IPS DF 6.9 (cell line): ENCODE measurements at places on chromosomes 4 and X.

DNA sequence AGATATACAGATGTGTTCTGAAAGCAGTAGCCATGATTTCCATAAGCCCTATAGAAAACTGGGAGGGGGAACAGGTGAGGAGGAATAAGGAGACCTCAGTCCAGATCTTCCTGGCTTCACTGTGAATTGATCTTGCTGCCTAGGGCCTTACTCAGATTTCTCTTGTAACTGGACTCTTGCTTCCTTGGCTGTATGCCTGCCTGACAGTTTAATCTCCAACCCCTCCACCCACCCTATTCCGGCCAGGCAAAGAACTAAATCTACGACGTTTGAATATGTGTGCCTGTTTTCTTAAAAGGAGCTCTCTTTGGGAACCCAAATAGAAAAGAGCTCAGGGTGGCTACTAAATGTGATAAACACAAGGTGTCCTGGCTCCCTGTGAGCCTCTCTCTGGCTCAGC, 173.0 kb downstream of the GPC3 start:
- no peak for DNase-seq

DNA sequence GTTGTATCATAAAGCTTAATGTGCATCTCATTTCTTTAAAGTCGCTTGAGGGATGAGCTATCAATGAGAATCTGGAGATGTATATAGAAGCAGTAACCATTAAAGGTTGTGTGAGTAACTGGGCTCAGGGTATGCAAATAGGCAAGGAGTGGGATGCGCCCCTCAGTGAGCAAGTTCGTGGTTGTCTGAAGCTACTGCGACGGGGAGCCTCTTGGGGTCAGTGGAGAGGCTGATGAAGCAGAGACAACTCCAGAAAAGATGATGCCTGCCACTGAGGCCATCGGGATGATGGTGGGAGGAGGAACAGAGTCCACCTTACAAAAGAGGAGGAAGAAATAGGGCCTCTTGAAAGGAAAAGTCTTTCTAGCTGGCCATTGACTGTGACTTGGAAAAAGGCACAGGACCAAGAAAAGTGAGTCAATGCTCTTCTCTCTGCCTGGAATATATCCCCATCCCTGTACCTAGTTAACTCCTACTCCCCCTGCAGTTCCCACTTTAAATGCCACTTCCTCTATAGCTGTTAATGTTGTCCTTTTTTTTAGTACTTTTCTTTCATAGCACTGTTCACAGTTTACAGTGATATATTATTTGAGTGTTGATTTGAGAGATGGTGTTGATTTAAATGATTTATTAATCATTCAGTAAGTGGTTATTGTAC, 51.4 kb upstream of the LSM6 start:
- DNase-seq: peak; percentile 20

DNA sequence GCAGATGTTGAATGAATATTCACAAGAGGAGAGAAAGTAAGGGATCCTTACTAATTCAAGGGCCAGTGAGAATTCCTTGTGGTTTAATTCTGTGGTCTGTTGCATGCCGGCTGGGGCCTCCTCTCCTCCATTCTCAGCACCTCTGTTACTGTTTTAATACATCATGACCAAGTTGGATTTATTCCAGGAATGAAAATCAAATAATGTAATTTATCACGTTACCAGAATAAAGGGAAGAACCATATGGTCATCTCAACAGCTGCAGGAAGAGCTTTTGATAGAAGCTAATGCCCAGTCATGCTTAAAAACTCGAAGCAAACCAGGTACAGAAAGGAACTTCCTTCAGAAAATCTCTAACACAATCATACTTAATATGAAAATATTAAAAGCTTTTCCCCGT, 54.1 kb downstream of the GRK4 start:
- no peak for DNase-seq

DNA sequence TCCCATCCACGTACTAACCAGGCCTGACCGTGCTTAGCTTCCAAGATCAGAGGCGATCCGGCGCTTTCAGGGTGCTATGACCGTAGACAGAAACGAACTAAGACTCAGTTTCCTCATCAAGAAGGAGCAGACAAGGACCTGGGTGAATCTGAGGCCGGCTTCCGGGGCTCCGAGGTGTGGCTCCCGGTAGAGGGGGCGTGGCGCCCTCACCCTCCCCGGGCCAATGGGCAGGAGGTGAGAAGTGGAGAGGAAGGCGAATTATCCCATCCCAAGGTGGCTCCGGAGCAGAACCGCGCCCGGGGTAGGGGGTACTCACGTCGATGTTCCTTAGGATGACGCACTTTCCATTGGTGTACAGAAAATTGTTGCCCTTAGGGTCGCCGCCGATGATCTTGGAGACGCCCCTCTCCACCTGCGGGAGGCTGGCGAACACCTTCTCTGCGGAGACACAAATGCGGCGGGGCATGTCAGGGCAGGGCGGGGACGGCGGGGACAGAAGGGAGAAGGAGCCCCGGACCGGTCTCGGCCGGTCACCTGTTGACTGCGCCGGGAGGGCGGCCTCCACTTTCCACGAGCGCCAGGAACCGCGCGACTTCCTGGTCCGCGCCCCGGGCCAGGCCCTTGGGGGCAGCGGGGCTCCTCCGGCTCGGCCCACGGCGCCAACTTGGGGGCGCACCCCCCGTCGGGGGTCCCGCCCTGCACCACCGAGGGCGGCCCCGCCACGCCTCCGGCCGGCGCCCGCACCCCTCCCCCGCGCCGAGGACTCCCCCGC, 616 bp downstream of the WDR1 start:
- no peak for DNase-seq

- no peak for DNase-seq
Measured at GRCh38 chr4:139826426-139826825, 160.8 kb downstream of the MGST2 start.

DNA sequence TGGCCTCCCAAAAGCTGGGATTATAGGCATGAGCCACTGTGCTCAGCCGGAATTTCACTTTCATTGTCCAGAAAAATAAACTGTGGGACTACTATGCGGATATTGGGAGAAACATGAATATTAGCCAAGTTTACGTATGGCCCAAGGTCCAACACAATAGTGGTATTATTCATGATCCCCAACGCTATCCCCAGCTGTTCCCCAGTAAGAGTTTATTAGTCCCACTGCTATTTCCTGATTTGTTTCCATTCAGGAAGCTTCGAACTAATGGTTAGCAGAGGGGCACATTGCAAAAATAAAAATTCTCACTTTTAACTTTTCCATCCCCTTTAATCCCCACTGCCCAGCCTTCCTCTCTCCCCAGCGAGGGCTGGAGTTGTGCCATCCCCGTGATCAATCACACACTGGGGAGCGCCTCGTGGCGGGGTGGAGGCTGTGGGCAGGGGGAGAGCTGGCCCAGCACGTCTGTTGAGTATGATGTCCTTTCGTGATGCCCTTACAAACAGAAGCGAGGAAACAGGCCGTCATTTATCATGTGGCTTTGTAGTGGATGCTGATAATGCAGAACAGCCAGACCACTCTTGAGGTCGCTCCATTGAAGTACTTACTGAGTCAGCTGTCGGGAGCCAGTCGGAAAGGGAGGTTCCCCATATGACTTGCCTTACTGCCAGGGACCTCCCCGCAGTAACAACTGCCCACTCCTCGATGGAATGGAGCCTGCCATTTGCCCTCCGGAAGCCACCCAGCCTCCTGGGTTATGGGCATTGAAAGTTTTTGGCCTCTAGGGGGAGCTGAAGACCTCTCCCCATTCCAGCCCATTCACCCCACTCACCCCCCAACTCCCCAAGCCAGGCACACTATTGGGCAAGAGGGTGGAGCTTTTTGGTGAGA, 117.0 kb downstream of the KDR start:
- DNase-seq: no peak

- DNase-seq: no peak
Measured at GRCh38 chr4:43242606-43243005, 350.1 kb downstream of the GRXCR1 start.

- peak; percentile 35 for DNase-seq
Measured at GRCh38 chr4:73729534-73730165, 10.7 kb upstream of the CXCL8 start.

DNA sequence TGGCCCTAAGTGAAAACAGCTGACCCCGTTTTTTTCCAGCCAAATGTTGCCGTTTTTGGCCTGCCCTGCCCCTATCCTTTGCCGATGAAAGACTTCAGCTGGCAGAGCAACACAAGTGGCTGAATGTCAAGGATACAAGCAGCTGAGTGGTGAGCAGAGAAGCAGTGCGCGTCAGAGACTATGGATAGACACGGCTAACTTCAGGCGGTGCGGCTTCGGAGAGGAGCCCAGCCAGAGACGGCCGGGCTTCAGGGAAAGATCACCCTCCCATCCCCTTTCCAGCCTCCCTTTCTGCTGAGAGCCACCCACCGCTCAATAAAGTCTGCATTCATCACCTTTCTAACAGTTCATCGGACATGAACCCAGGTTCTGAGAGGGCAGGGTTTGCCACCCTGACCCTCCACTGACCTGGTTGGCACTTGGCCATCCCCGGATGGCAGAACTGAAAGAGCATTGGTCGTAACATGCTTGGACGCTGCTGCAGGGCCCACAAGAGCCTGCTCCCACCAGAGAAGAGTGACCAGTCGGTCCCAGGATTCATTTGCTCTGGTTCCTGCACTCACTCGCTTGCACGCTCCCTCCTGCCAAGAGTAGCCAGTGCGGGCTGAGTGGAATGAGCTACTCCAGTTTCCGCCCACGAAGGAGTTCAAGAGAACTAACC, 125.8 kb downstream of the PPEF1 start:
- no peak for DNase-seq

DNA sequence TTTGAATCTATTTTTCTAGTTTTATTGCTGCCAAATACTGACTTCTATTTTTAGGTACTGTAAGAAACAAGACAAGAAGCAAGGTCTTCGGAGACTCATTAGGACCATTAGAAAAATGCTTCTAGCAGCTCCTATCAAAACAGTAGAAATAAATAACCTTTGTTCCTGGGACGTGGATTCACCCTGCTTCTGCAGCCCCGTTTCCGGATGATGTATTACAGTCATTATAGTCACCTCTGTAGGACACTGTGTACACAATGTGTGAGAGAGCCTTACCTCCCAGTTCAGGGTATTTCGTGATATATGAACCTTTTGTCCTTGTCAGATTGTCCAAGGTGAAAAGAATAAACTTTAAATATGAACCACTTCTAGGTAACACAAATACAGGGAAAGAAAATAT, 484.0 kb upstream of the TECRL start:
- no peak for DNase-seq

- DNase-seq: no peak
Measured at GRCh38 chr4:164239976-164240375, 514.0 kb upstream of the SMIM31 start.

DNA sequence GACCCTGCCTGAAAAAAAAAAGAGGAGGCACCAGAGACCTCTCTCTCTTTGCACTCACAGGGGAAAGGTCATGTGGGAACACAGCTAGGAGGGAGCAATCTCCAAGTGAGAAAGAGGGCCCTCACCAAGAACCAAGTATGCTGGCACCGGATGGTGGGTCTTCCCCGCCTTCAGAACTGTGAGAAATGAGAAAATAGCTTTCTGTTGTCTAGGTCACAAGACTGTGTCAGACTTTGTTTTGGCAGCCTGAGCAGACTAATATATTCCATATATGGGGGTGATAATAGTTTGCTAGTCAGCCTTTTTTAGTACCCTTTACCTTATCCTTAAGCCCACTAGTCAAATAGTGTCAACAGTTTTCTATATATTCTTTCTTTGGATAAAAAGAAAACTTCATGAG, 193.0 kb downstream of the TRIML1 start:
- no peak for DNase-seq

- DNase-seq: peak; percentile 41
Measured at GRCh38 chrX:47144626-47145394, at the start of the genes NDUFB11 and RBM10. Gene NDUFB11, minus strand, starts transcription at chrX:47144702. Its CDS starts 23 bp downstream, at chrX:47144679. Gene RBM10, plus strand, starts transcription at chrX:47145221. Its CDS starts 2,261 bp downstream, at chrX:47147482.

- DNase-seq: no peak
Measured at GRCh38 chrX:78199851-78200250, 60.4 kb upstream of the TAF9B start.

GRCh38 chrX:18543738-18544137, 118.3 kb downstream of the CDKL5 start:
- no peak for DNase-seq

- no peak for DNase-seq
Measured at GRCh38 chr4:80015407-80016189, 57.4 kb downstream of the ANTXR2 start.

- no peak for DNase-seq
Measured at GRCh38 chr4:84809946-84810345, 156.5 kb downstream of the WDFY3 start.

DNA sequence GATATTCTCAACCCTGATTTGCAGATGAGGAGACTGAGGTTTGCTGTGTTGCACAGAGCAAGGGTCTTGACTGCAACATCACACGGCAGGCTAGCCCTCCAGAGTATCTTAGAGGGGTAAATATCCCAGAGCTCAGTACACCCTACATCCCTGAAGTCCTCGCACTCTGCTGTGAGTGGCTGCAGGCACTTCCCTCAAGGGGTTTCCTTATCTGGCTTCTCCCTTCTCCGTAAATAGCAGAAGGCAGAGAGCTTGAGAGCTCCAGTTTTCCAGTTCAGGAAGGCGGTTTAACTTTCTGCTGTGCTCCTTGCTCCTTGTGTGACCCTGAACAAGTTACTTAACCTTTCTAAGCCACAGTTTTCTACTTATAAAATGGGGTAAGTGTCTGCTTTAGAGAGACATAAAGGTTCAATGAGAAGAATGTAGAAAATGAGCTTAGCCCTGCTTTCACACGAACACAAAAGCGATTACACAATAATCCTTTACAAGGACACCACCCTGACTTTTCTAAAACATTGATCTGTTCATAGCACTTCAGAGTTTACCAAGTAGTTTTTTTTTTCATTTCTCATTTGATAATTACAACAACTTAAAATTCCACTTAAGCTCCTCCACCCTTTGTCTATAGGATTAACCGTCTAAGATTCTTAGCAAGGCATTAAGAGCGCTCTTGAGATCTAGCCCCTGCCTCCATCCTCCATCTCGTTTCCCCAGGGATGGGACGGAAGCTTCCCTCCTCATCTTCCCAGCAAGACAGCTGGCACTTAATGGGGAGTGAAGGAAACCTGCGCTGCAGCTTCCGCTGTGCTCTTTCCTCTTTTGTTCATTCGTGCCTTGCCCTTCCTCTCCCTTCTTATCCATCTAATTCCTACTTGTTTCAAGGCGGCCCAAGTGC, 68.4 kb downstream of the TAPT1 start:
- no peak for DNase-seq

DNA sequence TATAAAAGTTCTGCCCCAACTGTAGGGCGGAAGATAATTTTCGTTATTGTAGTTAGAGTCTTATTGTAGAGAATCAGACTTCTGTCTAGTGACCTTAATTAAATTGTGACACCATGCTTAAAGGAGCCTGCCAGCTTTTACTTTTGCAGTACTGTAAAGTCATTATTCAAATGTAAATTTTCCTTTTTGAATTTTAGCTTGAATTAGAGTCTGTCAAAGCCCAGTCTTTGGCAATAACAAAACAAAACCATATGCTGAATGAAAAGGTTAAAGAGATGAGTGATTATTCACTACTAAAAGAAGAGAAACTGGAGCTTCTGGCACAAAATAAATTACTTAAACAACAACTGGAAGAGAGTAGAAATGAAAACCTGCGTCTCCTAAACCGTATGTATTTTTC, 21.8 kb downstream of the OFD1 start:
- DNase-seq: no peak

- no peak for DNase-seq
Measured at GRCh38 chr4:182973941-182974340, 56.8 kb upstream of the DCTD start.

GRCh38 chr4:180350901-180351300, 1892.3 kb upstream of the TENM3 start:
- DNase-seq: no peak

GRCh38 chr4:143381189-143382118, 44.8 kb downstream of the GAB1 start:
- DNase-seq: no peak
